ENCODE measurements at places on chromosomes 2 and 18.

- no peak for DNase-seq
Measured at GRCh38 chr2:61419129-61419528, 51.8 kb downstream of the USP34 start.

GRCh38 chr18:76052227-76052595 is 442.8 kb downstream of the ZNF516 start:
- DNase-seq, result no peak

DNA sequence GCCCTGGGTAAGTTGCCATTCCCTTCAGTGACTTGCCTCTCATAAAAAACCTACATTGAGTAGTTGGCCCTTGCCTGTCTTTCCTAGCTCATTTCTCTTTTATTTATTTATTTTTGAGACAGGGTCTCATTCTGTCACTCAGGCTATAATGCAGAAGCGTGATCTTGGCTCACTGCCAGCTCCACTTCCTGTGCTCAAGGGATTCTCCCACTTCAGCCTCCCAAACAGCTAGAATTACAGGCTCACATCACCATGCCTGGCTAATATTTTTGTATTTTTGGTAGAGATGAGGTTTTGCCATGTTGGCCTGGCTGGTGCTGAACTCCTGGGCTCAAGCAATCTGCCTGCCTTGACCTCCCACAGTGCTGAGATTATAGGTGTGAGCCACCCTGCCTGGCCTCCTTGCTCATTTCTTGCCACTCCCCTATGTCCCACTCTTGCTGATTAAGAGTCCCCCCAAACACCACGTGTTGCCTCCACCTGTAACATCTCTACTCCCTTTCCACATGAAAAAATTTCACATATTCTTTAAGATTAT is 12.6 kb downstream of the EVA1A start:
- DNase-seq, result no peak

- DNase-seq, result peak; percentile 15
Measured at GRCh38 chr2:24652265-24653182, 140.7 kb downstream of the PTRHD1 start.

DNA sequence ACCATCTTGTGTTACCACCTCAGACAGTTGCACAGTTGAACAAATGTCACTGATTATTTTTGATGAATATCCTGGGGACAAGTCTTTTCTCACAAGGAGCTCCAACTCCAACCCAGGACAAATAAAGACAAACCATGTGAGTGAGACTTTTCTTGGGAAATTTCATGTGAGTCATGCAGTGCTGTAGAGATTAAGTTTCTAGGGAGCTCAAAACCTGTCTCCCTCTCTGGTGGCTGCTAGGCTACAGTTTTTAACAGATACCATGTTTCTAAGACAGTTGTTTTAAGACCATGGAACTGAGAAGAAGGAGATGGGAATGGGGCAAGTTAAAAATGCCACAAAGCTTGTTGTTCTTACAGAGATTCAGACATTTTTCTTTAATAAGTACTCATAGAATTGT is 255.5 kb downstream of the RIT2 start:
- no peak for DNase-seq

DNA sequence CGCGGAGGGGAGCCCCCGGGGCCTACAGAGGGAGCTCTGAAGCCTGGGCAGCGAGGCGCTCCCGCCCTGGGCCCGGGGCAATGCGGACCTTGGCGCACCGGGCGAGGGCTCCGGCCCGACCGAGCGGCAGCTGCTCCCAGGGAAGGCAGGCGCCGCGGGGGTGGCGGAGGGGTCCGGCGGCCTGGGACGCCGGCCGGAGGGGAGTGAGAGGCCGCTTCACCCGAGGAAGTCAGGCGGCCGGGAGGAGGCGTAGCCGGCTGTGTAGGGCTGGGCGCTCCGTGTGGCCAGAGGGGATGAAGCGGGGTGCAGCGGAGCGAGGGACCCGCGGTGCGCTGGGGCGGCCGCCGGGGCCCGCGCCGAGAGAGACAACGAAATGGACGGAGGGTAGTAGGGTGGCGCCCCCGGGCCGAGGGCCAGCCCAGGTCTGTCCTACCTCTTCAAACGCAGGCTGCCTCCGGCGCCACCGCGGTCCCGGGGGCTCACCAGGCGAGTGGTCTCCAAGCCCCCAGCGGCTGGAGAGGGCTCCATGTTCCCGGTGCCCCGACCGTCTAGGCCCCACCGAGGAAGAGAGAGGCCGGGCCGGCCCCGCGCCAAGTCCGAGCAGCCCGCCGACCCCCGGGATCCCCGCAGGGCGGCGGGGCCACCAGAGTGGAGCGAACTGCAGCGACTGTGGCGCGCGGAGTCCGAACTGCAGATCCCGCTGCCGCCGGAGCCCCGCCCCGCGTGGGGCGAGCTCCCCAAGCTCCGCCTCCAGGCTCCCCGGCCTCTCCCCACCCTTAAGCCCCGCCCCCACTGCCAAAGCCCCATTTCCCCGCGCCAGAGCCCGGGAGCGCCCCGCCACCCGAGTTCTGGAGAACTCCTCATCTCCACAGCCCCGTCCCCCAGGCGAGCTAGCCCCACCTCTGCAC is at the start of gene SLC30A3:
TSS of gene SLC30A3 (minus strand) at position 669 of the 908 bp plus-strand sequence. CDS start at position 528, 141 bp downstream.
- no peak for DNase-seq

DNA sequence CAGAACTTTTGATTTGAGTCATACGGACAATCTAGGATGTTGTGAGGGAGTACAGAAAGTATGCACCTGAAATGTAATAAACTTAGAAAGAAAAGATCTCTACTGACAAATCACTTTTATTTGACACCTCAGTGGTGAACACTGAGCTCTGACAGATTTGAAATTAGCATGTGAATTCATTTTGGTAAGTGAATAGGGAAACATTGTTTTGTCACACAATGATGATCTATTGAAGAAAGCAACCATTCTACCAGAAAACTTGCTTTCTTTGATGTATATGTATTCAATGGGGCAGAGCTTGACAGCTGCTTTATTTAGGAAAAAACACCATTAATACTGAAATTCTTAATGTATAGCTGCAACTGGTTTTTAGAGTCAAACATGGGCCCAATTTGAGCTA is 500.5 kb downstream of the CCDC85A start:
- no peak for DNase-seq

DNA sequence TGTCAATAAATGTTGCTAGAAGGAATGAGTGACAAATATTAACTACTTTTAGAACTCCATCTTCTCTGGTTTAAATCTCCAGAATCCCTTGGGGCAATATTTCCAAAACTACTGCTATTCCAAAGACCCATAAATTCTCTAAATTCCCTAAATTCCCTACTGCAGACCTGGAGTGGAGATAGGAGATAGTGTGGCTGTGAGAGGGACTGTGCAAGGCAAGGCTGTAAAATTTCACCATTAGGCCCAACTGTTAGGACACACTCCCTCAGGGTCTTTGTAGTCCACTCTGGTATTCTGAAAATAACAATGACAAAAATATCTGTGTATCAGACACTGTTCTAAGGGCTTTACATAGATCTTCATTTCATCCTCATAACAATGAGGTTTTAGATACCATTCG is 67.9 kb downstream of the MYL12B start:
- DNase-seq, result no peak

- no peak for DNase-seq
Measured at GRCh38 chr2:105683011-105683492, 61.7 kb upstream of the NCK2 start.

GRCh38 chr2:229431327-229431954 is 160.4 kb upstream of the PID1 start:
- DNase-seq, result no peak

- no peak for DNase-seq
Measured at GRCh38 chr2:219216535-219216915, 2.2 kb downstream of the ABCB6 start.

DNA sequence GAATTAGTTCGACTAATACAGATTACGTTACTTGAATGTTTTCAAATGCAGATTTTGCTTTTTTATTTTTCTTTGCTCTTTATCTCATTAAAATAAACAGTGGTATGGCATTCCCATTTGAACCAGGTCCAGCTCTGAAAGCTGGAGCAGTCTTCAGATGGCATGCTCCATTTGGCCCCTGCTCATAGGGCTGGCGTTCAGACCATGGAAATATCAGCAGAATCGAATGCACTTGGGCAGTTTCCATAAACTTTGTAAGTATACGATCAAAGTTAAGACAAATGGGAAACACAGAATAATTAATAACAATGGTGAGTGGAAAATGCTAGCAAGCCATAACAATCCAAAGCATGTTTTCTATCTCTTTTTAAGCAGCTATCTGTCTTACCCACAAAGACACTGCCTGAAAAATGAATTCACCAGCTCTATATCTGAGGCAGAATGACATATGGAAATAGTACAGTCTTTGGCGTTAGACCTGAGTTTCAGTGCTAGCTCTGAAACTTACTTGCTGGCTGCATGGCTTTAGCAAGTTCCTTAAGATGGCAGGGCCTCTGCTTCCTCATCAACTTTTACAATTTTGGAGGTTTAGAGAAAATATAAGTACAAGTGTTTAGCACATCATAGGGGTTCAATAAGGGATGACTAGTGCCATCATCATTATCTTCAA is 131.6 kb downstream of the BCL2 start:
- no peak for DNase-seq

GRCh38 chr2:7428454-7429204 is 511.4 kb downstream of the RNF144A start:
- DNase-seq, result no peak

DNA sequence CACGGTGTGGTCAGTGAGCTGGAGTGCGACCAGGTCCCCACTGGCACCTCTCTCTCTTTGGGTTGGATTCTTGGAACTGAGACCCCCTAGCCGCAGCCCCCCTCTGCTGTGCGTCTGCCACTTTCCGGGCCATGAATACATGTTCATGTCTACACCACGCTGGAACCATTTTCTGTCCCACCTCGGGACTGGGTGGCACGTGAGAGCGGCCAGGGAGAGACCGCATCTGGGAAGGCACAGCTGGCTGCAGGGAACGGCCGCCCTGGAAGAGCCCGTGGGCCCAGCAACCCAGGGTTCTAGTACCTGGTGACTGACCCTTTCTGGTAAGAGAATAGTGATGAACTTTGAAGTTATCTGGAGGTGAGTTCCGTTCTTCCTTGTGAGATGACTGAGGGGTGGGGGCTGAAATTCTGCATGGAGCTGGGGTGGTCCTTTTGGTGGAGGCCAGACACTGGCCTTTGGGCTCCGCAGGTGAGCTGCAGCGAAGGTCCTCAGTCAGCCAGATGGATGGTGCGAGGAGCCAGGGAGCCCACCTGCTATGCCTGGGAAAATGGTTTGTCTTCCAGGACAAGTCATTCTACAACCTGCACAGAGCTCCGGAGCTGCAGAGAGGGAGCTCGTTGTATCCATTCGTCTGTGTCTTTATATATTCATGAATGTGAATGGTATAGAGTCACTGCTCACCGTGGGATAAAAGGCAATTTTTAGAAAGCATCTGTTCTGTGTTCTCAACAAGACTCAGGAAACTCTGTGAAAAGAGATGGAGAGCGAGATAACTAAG is 223.5 kb downstream of the NDUFA10 start:
- no peak for DNase-seq

DNA sequence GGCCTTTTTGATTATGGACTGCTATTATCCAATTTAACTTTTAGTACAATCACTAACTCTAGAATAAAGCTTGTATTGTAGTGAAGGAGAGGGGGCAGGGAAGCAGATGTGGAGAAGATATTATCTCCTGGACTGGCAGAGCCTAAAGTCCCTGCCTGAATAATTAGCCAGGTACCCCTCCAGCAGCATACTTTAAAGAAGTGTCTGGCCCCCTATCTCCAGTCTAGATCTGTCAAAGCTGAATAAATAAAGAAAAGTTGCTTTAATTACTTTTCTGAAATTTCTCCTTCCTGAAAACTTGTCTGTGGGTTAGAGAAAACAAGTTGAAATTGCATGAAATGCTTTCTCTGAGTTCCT is 258.2 kb downstream of the SLC8A1 start:
- no peak for DNase-seq

GRCh38 chr18:76348267-76349066 is 146.6 kb downstream of the ZNF516 start:
- no peak for DNase-seq

- DNase-seq, result no peak
Measured at GRCh38 chr2:34475156-34475555, 876.1 kb upstream of the FAM98A start.

- no peak for DNase-seq
Measured at GRCh38 chr2:8149985-8150539, 531.8 kb upstream of the ID2 start.

DNA sequence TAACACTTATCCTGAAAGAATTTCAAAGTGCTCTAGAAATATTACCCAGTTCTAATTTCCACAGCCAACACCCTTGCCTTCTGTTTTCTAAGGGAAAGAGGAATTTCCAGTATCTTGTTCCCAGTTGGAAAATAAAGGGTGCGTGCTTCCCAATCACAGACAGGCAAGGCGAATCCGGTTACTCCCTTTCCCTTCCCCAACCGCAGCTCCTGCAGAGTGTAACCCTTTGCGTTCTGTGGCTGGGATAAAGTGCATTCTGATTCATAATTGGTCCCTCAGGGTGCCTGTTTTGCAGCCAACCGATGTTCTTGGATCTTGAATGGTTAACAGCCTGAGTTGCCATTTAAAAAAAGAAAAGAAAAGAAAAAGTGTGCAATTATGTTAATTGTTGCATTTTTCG is 40.6 kb upstream of the PGAP1 start:
- DNase-seq, result no peak

DNA sequence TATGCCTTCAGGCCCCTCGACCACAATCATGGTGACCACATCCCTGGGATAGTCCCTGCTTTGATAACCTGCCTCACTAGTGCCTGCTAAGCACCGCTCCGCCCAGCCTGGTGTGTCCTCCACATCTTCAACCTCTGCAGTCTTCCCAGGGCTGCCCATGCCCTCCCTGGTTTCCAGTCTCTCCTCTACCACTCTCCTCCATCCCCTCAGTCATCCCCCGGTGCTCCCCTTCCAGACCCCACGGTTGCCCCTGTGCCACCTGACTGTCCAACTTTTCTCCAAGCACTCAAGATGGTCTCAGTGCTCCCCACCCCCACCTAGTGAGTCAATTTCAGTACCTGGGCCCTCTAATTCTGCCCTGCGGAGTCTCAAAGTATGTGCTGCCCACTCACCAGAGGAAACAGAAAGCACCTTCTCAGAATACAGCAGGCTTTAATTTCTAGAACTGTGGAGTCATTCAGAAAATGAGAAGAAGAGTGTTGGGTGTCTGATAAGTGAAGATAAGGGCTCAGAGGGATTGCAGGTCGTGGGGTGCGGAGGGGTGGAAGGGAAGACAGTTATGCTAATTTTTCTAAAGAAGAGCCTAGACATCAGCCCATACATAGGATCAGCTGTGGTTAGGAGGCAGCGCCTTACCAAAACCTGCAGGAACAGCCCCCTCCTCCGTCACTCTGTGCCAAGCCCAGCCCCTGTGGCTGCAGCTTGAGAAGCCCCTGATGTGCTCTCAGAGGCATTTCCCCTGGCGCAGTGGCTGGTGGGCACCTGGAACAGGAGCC is 53.6 kb upstream of the CAB39 start:
- peak; percentile 91 for DNase-seq

- no peak for DNase-seq
Measured at GRCh38 chr2:187976986-187977333, 314.7 kb upstream of the GULP1 start.

GRCh38 chr2:158998551-158999248 is 30.3 kb downstream of the TANC1 start:
- no peak for DNase-seq

- no peak for DNase-seq
Measured at GRCh38 chr18:35426786-35427185, 49.6 kb upstream of the ZNF396 start.
